ENCODE measurements at places on chromosomes 1 and 21. TPM values are rescaled to one million over a fixed set of nuclear protein-coding genes. Genes with fewer than 3 reads are reported as not detected.

The HSD3B1 gene
- polyA plus RNA-seq, result not detected

GRCh38 chr1:39317910-39318633 is 113.6 kb downstream of the MACF1 start:
- no peak for DNase-seq

DNA sequence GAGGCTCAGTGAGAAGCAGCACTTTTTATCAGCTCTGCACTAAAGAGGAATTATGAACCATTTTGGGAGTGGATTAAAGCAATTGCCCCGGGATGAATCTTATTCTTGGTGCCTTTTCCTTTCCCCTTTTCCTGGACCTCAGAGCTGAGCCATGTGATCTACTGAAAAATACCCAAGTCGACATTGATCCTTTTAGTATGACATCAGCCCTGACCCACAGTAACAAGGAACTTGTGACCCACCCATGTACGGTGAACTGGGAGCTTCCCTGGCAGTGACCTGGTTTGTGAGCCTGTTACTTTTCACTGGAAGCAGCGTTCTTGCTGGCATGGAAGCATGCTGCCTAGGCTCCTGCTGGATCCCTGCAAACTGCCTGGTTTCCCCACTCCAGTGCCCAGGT is 15.9 kb downstream of the AJAP1 start:
- no peak for DNase-seq

- peak; percentile 97 for DNase-seq
Measured at GRCh38 chr1:66335859-66336640, 197.9 kb upstream of the SGIP1 start.

- DNase-seq, result no peak
Measured at GRCh38 chr1:116920211-116920610, 10.5 kb downstream of the PTGFRN start.

The ATP8B2 gene
- polyA plus RNA-seq, result 7.8 TPM

The PTCH2 gene
- polyA plus RNA-seq, result not detected

GRCh38 chr1:101915597-101915996 is 81.1 kb downstream of the OLFM3 start:
- DNase-seq, result no peak

DNA sequence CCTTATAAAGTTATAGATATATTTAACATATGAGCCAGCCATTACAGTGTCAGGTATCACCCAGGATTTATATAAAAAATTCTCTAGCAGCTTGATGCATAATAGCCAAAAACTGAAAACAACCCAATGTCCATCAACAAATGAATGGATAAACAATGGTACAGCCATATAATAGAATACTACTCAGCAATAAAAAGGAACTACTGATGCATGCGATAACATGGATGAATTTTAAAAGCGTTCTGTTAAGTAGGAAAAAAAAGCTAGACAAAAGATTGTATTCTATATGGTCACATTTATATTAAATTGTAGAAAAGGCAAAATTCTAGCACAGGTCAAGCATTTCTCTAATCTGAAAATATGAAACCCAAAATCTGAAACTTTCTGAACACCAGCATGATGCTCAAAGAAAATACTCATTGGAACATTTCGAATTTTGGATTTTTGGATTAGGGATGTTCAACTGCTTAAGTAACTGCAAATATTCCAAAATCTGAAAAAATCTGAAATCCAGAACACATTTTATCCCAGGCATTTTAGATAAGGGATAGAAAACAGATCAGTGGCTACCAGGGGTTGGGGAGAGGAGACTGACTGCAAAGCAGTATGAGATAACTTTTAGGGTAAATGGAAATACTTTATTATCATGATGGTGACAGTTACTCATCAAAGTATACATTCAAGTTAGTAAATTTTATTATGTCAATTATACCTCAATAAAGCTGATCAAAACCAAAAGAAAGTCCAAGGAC is 22.0 kb downstream of the SLC16A1 start:
- no peak for DNase-seq

GRCh38 chr1:48215889-48216288 is 6.6 kb upstream of the SLC5A9 start:
- no peak for DNase-seq

GRCh38 chr1:150964164-150964489 is 10.5 kb downstream of the CERS2 start:
- no peak for DNase-seq

All from GM12878 (cell line).